ENCODE measurements at places on chromosomes 11 and 22.

DNA sequence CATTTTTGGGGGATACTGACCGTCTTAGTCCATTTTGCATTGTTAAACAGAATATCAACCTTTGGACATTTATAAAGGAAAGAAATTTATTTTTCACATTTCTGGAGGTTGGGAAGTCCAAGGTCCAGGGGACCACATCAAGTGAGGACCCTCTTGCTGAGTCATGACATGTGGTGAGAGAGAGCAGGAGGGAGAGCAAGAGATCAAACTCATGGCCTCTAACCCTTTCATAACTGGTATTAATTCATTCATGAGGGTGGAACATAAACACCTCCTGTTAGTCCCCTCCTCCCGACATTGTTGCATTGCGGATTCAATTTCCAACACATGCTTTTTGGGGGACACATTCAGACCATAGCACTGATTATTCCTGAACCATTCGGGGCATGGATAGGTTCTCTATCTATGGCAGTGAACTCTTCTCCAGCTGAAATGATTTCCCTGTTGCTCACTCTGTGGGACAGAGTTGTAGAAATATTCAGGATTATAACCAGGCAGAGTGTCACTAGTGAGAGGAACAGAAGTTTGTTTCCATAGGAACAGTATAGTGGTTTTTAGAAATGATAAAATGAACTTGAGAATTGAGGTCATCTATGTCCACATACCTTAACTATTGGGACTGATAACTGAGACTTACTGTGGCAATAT, 88.2 kb upstream of the OR9Q1 start:
- DNase-seq, result no peak

- DNase-seq, result no peak
Measured at GRCh38 chr11:73463359-73463758, 87.2 kb downstream of the RELT start.

GRCh38 chr11:122317305-122317704, 201.3 kb upstream of the BLID start:
- DNase-seq, result no peak

GRCh38 chr11:22680628-22681027, 14.2 kb downstream of the GAS2 start:
- DNase-seq, result no peak

- no peak for DNase-seq
Measured at GRCh38 chr11:46294365-46295309, 17.2 kb downstream of the CREB3L1 start.

DNA sequence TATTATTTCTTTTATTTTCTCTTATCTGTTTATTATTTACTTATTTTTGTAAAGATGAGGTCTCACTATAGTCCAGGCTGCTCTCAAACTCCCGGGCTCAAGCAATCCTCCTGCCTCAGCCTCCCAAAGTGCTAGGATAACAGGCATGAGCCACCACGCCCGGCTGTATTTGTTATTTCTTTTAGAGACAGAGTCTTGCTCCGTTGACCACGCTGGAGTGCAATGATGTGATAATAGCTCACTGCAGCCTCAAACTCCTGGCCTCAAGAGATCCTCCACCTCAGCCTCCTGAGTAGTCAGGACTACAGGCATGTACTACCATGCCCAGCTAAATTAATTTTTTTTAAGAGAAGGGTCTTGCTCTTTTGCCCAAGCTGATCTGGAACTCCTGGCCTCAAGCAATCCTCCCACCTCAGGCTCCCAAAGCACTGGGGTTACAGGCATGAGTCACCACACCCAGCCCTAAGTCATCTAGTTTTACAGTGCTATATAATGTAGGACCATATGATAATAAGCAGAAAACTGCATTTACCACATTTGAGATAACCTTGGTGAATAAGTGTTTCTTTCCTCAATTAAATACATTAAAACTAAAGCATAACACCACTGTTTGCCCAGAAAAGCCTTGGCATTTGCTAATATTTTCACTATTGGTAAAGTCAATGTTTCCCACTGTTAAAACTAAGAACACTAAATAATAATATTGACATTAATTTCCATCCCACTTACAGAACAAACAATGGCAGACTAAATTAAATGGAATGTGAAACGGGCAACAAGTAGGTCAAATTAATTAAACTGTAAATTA, 127.5 kb downstream of the SIK3 start:
- no peak for DNase-seq

DNA sequence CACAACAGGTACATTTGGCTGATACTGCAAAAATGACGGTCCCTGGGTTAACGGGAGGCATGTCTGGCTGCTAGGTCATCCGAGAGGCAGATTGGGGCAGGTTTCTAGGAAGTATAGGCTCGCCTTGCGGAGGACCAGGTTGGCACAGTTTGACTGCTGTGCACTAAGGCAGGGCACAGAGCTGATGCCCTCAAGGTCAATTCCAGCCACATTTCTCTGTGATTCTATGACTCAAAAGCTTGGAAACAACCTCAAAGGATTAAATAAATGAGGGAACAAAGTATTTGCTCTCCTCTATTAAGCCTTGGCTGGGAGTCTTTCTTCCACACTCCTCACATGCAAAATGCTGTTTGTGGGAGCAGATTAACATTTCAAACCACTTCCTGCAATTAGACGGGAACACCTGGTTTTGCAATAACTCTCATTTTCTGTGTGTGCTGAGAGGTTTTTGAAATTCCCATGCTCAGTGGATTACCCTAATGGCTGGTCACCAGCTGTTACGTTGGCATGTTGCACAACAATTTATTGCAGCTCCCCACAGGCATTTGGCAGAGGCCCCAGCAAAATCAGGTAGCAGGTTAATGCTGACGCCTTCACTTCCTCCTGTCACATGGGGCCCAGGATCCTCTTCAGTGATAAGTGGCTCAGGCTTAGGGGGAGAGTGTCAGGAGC, 61.0 kb upstream of the PLET1 start:
- DNase-seq, result no peak

DNA sequence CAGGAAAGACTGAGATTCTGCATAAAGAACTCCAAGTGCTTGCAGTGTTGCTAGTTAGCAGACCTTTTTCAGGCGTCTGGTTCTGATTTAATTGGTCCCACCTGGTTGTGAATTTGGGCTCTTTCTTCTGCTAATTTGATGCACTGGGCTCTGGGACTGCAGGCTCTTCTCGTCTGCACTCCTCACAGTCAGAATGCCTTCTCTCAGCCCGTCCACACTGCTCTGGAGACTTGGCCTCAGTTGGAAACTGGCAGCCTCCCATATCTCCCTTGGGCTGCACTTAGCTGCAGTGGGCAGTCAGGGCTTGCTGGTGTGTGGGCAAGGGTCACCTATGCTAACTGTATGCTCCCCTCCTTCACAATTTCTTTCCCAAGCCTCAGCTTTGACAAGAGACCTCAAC, 1.5 kb downstream of the TRIM6 start:
- DNase-seq, result no peak

DNA sequence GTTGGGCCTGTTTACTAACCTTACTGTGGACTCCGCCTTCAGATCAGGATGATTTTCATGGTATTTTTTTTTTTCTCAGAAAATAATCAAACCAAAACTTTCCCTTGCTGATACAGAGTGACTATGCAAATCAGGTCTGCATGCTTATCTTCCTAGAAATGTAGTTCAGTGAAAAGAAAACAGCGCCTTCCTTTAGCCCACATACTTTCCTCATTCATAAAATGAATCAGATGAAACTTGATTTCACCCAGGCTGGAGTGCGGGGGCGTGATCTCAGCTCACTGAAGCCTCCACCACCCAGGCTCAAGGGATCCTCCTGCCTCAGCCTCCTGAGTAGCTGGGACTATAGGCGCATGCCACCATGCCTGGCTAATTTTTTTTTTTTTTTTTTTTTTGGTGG, 26.0 kb downstream of the ZNRF3 start:
- DNase-seq, result no peak

DNA sequence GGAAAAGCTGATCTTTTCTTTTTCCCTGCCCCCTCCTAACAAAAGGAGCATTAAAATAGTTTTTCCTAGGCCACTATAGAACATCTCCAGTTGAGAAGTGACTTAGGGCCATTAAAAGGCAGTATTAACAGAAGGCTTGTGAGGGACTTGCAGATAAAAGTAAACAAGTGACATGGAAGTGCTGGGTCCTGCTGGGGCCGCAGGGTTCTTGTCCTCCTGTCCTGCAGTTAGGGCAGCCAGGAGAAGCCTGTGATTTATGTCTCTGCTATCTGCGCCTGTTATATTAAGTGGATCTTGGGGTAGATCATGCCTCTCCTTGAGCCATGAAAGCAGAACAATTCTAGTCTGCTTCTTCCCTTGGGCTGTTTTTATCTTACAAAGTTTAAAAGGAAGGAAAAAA, 271.4 kb upstream of the C11orf87 start:
- DNase-seq, result no peak

DNA sequence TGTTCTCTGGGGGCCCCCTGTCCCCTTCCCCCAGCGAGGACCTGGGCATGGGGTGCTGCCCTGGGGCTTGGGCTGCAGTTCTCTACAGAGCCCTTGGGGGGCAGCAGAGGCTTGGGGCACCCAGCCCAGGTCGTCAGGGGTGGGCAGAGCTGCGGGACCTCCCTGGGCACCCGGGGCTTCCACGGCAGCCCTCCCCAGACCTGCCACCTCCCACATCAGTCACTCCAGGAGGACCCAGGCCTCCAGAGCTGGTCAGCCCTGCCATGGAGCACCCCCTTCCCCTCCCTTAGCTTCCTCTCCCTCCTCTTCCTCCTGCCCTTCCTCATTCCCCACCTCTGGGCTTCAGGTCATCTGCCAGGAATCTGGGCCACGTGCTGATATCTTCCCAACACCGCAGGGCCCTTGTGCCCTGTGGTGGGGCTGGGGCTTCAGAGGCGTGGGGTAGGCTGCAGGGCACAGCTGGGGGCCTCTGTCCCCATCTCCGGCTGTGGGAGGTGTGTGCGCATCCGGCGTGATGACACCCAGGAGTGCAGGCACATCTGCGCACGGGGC, 5.8 kb downstream of the TSPAN4 start:
- no peak for DNase-seq

DNA sequence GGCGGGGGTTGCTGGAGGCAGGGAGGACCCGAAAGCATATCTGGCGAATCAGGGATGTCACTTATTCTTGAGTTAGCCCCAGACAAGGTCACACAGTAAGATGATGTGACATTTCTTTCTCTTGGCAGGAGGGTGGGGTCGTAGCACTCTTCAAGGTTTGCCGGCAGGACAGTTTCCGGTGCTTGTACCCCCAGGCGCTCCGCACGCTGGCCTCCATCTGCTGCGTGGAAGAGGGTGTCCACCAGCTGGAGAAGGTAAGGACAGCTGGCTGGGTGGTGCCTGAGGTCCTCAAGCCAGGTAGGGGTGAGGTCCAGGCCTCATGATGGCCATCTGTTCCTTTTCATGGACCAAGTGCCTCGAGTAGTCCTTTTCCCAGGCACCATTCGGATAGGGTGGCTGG, 86.0 kb downstream of the INSC start:
- DNase-seq, result no peak

GRCh38 chr11:18310800-18311340, 11.1 kb downstream of the HPS5 start:
- no peak for DNase-seq

DNA sequence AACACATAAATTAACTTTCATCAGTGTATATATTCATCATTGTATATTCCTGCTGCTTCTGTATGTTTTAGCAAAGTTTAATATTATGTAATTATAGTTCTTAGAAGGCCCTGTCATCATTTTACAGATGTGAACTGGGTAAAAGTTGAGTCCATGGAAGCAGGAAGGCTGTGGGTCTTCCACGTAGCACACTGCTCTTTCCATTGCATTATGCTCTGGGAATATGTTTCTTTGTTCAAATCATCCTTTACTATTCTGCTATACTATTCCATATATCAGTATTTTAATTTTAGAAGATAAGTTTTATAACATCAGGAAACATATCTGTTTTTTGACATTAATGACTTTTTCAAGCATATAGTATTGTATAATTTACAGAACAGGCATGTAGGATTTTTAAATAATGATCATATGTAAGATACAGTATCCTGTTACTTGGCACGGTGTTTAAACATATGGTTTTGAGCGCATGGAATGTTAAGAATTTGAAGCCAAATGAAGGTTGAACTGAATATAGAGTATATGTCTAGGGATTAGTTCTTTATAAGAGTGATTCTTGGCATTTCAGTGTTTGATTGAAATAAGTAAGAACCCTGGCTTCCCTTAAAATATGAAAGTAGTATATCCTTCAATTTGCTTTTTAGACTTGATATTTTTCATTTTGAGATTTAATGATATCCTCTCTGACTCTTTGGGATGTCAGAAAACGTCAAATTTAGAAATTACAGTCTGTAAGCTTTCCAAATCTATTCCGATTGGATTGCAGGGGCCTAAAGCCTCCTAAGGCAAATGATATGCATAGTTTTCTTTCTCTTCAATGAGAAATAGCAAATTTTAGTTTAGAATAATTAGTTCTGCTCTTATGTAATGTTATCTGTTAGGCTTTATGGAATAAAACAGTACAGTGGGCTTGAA, 8.6 kb downstream of the CCDC81 start:
- no peak for DNase-seq

DNA sequence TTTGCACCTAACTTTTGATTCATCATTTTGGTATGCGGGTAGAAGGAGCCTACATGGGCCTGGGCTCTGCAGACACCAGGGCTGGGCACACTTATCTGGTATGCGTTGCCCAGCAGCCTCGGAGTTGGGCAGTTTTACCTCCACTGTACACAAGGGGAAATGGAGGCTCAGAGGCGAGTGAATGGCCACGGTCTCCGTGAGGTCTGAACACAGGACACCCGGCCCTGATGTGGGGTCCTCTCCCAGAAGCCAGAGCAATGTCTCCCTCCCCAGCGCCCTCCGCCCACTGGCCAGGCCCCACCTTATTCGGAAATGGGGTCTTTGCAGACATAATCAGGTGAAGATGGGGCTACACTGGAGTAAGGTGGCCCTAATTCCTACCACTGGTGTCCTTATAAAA, 43.7 kb downstream of the OSBPL5 start:
- no peak for DNase-seq

- DNase-seq, result no peak
Measured at GRCh38 chr11:26021017-26021416, 310.9 kb upstream of the ANO3 start.

GRCh38 chr11:127238321-127238720, 237.8 kb upstream of the KIRREL3 start:
- DNase-seq, result no peak

DNA sequence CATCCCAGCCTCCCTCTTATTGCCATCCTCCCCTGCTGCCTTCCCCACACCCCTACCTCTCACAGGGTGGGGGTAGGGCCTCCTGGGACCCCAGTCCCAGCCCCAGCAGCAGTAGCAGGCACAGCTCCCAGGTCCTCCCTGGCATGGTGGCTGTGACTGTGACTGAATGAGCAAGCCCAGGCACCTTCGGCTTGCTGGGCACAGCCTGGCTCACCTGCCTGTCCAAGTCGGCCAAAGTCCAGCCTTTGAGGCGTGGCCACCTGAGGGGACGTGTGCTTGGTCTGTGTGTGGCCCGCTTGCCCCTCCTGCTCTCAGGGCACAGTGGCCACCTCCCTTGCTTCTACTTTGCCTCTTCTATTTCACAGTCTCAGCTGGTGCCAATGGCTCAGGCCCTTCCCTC, at the start of gene TREH:
TSS of gene TREH (minus strand) at position 168 of the 400 bp plus-strand sequence. CDS start at position 145, 23 bp downstream.
- no peak for DNase-seq

DNA sequence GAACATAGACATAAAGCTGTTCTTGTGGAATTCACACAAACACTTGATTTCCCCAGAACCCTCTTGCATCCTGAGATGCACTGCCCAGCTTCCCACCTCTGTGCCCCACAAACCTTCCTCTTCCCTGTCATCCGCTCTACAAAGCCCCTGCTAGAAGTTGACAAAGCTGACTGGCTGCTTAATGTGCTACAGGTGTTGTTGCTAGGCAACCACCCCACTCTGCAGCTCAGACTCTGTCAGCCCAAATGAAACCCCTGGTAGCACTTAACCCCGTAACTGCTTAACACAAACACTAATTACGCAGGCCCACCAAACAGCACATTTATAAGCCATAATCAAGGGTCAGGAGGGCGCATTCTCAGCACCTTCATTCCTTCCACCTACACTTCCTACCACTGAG, 172.0 kb upstream of the CADM1 start:
- DNase-seq, result no peak

All from stimulated activated CD8-positive, alpha-beta memory T cell treated with anti-CD3 and anti-CD28 coated beads, Interleukin-15, amount 100 ng/mL, for 1 hour (primary cell).